CD4-positive, alpha-beta memory T cell (primary cell): ENCODE measurements at places on chromosomes 4 and X. TPM values are rescaled to one million over a fixed set of nuclear protein-coding genes. Genes with fewer than 3 reads are reported as not detected.

Gene SOWAHD
- polyA plus RNA-seq, result 2.6 TPM

DNA sequence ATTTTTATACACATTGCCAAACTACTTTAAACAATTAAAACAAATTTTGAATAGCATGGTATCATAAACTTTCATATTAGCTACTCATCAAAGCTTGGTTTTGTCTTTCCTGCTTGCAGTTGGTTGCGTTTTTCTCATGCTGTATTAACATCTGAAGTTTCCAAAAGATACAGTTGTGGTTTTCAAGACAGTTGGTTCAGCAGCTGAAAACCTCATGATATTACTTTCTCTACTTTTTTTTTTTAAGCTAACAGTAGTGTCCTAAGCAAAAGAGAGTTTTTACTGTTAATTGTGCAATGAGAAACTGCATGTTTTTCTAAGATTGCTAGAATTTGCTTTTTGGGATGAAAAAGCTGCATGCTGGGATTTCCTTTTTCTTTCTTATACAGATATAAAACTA, 15.2 kb downstream of the RUFY3 start:
- H3K4me3 ChIP-seq, result no peak overlapping the region
- H3K27me3 ChIP-seq, result no peaks in the 10 kb centered on the region
- peaks cover 49% of the 10 kb centered on the region for H3K4me1 ChIP-seq
- H3K36me3 ChIP-seq, result no peaks in the 10 kb centered on the region
- H3K27ac ChIP-seq, result no peak overlapping the region
- DNase-seq, result peak; percentile 30

DNA sequence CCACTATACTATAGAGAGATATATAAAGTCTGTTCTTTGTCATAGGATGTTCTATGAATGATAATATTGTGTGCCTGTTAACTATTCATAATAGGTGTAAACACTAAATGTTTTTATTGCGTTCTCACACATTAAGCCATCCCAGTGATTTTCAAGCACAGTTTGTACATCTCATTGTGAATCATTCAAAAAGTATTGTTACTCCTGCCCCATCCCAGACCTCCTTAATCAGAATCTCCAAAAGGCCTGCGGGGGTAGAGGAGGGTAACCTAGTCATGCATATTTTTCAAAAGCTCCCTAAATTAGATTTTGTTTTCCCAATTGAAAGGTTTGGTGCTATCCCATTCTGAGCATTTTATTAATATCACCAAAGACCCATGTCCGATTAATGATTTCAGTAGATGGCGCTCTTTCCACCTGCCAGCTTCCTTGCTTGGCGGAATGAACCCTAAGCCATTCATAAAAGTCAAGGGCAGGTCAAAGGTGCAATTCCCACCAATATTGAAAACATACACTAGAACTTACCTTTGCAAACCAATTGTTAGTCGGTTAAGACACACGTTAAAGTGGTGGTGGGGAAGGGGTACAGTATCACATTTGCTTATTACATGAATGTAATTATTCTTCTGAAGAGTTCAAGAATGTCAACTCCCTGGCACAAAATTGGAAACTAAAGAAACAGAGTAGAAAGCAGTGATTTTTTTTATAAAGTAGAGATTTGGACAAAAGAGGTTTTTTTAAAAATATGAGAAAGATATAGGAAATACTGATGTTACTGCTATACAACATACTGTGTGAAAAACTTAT, 5.8 kb upstream of the TET2 start:
- no peaks in the 10 kb centered on the region for H3K27me3 ChIP-seq
- no peak overlapping the region for H3K4me3 ChIP-seq
- no peaks in the 10 kb centered on the region for H3K36me3 ChIP-seq

DNA sequence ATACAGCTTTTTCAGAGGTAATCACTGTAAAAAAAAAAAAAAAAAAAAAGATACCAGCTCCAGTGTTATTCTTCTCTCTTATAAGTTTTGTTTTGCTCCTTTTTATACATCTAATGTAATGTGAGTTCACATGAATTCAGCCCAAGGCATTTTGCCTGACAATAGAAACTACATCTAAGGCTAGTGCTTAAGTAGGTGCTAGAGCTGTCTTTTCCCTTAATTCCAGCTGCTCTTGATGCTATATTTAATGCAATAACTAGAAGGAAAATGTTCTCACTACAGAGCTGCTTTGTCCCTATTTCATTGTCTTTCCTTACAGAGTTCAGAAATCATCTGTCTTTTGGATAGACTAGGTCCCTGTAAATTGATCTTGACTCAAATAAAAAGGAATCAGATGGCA, 150.1 kb downstream of the NAA11 start:
- no peak overlapping the region for H3K27ac ChIP-seq
- H3K36me3 ChIP-seq, result no peaks in the 10 kb centered on the region
- H3K4me3 ChIP-seq, result no peak overlapping the region
- DNase-seq, result no peak
- H3K4me1 ChIP-seq, result no peaks in the 10 kb centered on the region

Gene PGAM4
- 0.45 TPM for polyA plus RNA-seq

DNA sequence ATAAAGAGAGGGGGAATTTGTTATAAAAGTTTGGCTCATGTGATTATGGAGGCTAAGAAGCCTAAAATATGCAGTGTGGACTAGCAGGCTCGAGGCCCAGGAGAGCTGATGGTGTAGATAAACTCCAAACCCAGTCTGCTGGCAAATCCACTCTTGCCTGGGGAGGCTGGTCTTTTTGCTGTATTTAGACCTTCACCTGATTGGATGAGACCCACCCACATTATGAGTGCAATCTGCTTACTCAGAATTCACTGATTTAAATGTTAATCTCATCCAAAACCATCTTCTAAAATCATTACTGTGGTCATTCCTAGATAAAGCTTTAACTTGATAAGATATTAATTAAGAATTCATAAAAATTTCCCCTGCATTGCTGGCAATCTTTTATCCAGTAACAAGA, 473.2 kb downstream of the TMA16 start:
- no peak overlapping the region for H3K4me3 ChIP-seq
- no peaks in the 10 kb centered on the region for H3K27me3 ChIP-seq
- no peaks in the 10 kb centered on the region for H3K36me3 ChIP-seq
- H3K27ac ChIP-seq, result no peak overlapping the region

DNA sequence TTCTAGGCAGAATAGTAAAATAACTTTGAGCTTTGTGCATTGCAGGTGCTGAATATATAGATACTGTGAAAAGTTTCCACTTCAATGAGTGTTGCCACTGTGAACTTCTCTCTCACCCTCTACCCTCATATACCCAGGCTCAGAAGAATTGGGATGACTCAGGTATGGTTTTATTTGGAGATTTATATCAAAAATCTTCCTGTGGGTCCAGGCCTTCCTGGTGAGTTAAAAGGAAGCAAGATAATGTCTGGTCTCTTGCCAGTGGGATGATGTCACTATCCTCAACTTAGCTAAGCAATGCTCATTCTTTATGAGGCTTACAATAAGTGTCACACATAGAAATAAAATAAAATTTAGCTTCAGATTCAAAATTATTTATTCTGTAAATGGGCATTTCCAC, 153.3 kb upstream of the TENT5D start:
- H3K36me3 ChIP-seq, result no peaks in the 10 kb centered on the region
- no peaks in the 10 kb centered on the region for H3K4me1 ChIP-seq
- H3K27ac ChIP-seq, result no peak overlapping the region

GRCh38 chr4:118850488-118851173, 14.7 kb upstream of the SEC24D start:
- peaks cover 18% of the 10 kb centered on the region for H3K4me1 ChIP-seq
- no peaks in the 10 kb centered on the region for H3K27me3 ChIP-seq
- no peaks in the 10 kb centered on the region for H3K36me3 ChIP-seq
- H3K27ac ChIP-seq, result peak overlapping the region; percentile 75
- peak; percentile 58 for DNase-seq

DNA sequence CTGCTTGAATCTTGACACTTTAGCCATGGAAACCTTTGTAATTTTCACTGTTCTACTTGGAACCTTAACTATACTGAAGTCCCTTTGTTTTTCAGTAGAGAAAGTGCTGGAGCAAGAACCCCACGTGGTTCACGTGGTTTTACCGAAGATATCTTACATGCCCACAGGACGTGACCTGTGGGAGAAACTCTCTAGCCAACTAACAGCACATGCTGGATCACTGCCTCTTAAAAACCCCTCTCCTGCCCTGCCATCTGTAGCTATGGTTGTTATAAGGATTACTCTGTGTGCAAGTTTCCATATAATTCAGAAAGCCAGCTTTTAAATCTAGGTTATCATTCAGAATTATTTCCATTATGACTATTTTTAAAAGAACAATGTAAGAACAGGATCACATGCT, 30.2 kb downstream of the SPANXD start:
- H3K36me3 ChIP-seq, result no peaks in the 10 kb centered on the region
- no peaks in the 10 kb centered on the region for H3K27me3 ChIP-seq
- DNase-seq, result no peak

Gene P2RY4
- polyA plus RNA-seq, result not detected

GRCh38 chrX:53716328-53717088, 30.0 kb upstream of the HUWE1 start:
- no peaks in the 10 kb centered on the region for H3K27me3 ChIP-seq
- no peaks in the 10 kb centered on the region for H3K36me3 ChIP-seq
- H3K27ac ChIP-seq, result peak overlapping the region; percentile 81

- no peaks in the 10 kb centered on the region for H3K36me3 ChIP-seq
- DNase-seq, result no peak
- no peak overlapping the region for H3K4me3 ChIP-seq
- no peak overlapping the region for H3K27ac ChIP-seq
- no peaks in the 10 kb centered on the region for H3K4me1 ChIP-seq
- no peaks in the 10 kb centered on the region for H3K27me3 ChIP-seq
These were observed 105.4 kb downstream of the POLA1 start for GRCh38 chrX:24799078-24799477.

Gene MBNL3
- polyA plus RNA-seq, result 40.1 TPM

- no peak overlapping the region for H3K4me3 ChIP-seq
- H3K27me3 ChIP-seq, result no peaks in the 10 kb centered on the region
- H3K27ac ChIP-seq, result no peak overlapping the region
- peaks cover 37% of the 10 kb centered on the region for H3K4me1 ChIP-seq
- DNase-seq, result peak; percentile 39
- no peaks in the 10 kb centered on the region for H3K36me3 ChIP-seq
These were observed 63.0 kb upstream of the ENPP6 start for GRCh38 chr4:184280591-184281071.

Gene RBM46
- polyA plus RNA-seq, result not detected

Gene CXCL1
- not detected for polyA plus RNA-seq

DNA sequence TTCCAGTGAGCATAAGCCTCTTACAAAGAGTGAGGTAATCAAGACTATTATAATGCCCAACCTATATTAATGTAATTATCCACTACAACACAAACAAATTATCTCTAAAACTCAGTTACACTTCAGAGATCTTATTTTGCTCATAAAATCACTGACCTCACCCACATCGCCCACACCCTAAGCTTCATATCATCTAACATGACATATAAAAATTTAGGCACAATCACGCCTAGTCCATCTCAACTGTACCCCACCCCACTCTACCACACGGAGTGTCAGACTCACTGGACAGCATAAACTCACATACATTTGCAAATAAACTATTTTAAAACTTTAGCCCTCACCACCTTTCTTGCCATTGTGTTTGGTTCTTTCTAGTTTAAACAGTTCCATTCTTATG, 252.4 kb downstream of the PCDH7 start:
- no peaks in the 10 kb centered on the region for H3K27me3 ChIP-seq
- H3K27ac ChIP-seq, result no peak overlapping the region
- no peak for DNase-seq

DNA sequence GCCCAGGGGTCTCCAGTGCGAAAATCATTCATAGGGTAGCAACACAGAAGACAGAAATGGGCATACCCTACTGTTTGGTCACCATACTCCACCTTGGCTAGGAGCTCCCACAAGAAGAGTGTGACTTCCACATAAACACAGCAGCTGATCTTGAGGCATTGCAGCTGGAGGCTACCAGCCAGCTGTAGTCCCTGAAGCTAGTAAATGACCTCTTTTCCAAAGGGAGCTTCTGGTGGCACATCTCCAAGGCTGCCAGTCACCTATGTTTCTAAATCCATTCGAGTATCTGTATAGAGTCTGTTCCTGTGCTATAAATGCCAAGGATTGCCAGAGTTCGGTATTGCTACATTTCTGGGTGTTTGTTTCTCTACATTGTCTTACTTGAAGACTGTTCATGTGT, 21.3 kb upstream of the PNPLA4 start:
- H3K4me1 ChIP-seq, result no peaks in the 10 kb centered on the region
- H3K4me3 ChIP-seq, result no peak overlapping the region
- no peaks in the 10 kb centered on the region for H3K27me3 ChIP-seq

- no peak overlapping the region for H3K4me3 ChIP-seq
- peaks cover 42% of the 10 kb centered on the region for H3K36me3 ChIP-seq
- DNase-seq, result peak; percentile 98
- no peaks in the 10 kb centered on the region for H3K27me3 ChIP-seq
- peak overlapping the region; percentile 85 for H3K27ac ChIP-seq
These were observed 9.9 kb downstream of the TNIP2 start for GRCh38 chr4:2745981-2746806.

Gene EIF1AX
- 122 TPM for polyA plus RNA-seq

DNA sequence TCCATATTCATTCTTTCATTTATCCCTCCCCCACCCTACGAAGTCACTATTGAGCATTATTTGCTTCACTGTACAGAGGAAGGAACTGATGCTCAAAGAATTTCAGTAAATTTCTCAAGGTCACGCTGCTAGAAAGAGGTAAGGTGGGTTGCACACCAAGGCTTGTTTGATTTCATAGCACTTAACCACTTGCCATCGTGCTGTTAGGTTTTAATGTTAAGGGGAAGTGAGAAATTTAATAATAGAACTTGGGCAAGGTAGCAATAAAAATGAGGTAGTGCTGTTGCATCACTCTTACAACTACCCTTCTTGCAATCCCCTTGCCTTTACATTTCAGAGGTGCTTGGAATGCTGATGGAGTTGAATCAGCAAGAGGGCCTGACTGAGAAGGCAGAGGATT, 343.1 kb downstream of the MID1IP1 start:
- H3K27me3 ChIP-seq, result no peaks in the 10 kb centered on the region
- H3K27ac ChIP-seq, result no peak overlapping the region
- H3K4me1 ChIP-seq, result no peaks in the 10 kb centered on the region
- DNase-seq, result no peak
- H3K4me3 ChIP-seq, result no peak overlapping the region

DNA sequence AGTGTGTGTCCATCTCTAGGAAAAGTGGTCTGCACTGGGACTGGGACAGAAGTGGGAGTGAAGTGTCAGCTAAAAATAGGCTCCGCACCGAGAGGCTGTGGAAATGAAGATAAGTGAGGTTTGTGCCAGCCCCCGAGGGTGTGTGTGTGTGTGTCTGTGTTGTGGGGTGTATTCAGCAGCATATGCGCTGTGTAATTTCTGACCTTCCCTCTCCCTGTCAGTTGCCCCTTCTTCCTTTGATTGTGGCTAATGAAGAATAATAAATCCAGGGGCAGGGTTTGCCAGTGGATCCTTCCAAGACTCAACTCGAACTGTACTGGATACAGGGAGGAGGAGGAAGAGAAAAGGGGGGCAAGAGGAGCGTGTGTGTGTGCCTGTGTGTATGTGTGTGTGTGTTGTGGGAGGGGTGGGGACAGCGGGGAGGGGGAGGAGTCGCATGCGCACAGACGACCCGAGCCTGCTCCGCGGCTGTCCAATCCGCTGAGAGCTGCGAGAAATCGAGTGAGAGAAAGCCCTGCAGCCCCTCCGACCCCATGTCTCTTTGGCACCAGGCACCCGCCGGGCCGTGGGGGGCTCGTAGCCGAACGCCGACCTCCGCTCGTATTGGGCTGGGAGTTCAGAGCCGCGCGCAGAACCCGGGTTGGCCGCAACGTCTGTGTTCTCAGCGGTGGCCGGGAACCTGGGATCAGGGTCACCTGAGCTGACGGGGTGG, 916 bp upstream of the POU4F2 start:
- no peaks in the 10 kb centered on the region for H3K4me1 ChIP-seq
- no peak overlapping the region for H3K4me3 ChIP-seq
- H3K27me3 ChIP-seq, result peaks cover 30% of the 10 kb centered on the region
- no peak for DNase-seq

Gene USP26
- not detected for polyA plus RNA-seq
